Chondrocyte (in vitro differentiated cells): ENCODE measurements at places on chromosomes 11 and 22.

- DNase-seq, result no peak
Observed at GRCh38 chr11:504053-504993, 2.7 kb downstream of the RNH1 start.

DNA sequence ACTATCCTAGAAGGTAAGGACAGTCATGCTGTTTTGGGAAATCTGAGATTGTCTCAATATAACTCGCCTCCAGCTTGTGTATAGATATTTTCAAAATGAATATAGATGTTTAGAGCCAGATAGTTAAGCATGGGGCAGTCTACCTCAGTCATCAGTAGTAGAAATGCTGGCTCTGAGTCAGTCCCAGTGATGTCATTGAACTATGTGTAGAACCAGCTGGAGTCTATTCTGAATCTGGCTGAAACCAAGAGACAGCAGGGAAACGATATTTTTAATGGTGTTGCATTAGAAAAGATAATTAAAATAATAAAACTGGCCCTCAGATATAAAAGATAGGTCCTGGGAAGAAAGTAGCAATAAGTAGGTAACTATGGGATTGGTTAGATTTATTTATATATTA, 25.9 kb downstream of the PIWIL4 start:
- DNase-seq, result no peak

DNA sequence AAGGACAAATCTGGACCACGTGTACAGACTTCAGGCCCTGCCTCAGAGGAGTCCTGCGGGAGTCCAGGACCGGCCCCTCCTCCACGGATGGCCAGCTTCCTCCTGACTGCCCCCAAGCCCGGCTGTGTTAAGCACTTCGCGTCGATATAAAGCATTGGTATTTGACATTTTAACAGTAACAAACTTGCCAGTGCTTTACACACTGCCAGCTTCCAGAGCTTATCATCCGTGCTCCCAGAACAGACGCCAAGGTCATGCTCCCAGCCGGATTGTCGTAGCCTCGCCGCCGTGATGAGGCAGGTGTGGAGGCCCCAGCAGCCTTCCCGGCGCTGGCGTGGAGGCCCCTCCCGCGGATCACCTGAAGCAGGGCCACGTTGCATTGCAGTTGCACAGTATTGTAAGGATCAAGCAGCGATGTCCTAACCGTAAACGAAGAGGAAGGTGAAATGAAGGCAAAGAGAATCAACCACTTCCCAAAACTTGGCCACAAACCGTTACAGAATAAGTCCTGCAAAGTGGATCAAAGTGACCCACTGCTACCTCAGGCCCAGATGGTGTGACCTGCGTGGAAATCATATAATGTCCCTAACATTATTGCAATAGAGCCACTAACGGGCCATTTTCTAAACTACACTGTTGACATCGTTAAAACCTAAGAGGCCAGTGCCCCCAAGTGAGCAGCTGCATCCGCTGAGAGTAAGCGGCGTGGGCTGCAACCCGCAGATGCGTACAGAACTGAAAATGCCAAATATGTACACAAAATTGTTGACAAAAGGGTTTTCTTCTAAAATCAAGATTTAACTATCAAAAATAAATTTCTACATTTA, 51.6 kb downstream of the CERK start:
- DNase-seq, result no peak

DNA sequence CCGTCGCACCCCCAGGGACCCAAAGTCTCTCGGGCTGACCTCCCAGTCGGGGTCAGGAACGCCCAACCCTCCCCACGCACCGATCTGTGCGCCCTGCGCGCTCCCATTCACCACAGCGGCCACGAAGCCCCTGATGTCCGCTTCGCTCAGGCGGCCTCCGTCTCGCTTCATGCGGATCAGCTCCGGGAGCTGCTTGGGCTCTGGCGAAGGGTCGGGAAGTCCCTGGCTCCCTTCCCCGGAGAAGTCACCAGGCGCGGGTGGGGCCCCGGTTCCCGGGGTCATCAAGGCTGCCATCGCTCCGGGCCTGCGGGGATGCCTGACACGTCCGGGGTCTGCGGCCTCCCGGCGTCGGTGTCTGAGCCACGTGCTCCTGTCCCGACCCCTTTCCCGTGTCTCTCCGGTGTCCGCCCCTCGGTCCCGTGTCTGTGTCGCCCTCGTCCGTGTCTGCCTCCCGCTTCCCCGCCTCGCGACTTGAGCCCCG, 356 bp downstream of the TYMP start:
- peak; percentile 94 for DNase-seq

DNA sequence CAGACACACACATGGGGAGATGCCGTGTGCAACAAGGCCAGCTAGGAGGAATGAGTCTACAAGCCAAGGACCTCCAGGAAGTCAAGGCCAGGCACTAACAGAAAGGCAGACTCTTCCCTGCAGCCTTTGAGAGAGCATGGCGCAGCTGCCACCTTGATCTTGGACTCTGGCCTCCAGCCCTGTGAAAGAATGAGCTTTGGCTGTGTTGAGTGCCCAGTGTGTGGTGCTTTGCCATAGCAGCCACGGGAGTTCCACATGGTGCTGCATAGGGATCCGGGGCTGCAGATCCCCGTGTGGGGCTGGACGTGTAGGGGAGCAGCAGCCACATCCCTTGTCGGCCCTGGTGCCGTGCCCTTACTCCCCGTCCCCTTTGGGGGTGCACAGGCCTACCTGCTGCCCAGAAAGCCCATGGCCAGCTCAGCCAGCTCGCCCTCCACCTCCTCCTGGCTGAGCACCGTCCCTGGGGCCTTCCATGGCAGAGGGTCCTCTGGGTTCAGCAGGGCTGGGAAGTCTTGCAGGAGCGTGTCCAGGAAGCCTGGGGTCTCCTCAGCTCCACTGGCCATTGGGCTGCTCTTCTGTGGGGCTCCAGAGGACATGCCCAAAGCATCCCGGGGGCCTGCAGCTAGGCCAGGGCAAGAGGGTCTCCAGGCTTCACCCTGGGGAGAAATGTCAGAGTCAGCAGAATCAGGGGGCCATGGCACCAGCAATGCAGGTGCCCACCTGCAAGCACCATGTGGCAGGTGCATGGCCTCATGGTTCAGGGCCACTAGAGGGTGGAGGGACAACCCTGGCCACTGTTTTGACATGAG, 7.0 kb downstream of the PPM1F start:
- DNase-seq, result no peak

- no peak for DNase-seq
Observed at GRCh38 chr11:56013805-56014204, 13.6 kb upstream of the OR5AS1 start.

DNA sequence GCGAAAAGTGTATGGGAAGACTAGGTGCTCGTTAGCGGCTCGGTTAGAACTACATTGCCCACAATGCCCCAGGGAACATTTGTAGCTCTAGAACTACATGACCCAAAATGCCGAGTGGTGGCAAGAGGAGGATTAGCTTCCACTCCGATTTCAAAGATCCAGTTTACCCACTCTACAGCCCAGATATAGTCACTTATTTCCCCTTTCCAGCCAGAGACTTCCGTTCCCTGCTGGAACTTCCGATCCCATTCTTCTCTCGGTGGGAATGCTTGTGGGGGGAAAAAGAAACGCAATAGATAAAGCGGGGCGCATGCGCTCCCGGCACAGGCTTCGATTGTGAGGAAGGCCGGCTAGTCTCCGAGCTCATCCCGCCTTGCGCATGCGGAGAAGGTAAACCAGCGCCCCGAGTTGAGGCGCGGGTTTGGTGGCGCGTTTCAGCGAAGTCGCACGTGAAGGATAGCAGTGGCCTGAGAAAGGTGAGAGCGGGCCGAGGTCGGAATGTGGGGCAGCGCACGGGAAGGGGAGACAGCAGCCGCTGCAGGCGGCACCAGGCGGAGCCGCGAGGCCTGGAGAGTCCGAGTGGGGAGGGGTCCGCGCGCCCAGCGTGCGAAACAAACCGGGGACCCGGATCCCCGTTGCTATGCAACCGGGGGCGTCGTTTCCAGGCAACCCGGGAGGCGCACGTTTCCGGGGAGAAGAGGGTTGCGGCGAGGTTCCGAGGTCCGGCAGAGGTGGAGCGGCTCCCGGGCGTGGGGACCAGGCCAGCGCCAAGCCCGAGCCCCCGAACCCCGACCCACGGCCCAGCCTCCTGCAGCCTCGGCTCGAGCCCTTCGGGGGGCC, at the start of gene TMEM109:
TMEM109 (plus strand) TSS at position 366 of the 840 bp plus-strand sequence. CDS start 5,536 bp downstream, outside the sequence.
- no peak for DNase-seq

DNA sequence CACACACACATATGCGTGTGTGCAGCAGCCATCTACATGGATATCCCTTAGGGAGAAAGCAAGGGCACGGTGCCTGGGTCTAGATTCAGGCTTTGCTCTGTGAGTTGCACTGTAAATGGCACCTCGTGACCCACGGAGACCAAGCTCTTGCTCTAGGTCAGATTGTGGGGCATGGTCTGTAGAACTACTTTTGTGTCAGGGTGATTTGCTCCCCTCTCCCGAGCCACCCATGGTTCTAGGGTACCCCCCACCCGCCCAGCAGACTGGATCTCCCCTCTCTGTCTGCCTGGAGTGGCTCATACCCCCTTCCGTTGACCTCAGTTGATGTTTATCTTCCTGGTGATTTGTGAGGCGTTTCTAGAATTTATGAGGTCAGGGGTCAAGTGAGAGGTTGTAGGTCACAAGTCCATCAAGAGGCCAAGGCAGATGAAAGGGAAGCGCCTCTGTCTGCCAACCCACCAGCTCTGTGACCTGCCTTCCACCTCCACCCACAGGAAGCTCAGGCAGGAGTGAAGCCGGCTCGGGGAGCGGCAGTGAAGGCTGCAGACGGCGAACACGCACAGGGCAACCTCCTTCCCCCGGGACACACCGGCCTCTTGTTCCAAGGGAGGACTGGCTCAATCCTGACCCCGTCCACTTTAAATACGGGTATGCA, 76.2 kb upstream of the TTLL12 start:
- no peak for DNase-seq

DNA sequence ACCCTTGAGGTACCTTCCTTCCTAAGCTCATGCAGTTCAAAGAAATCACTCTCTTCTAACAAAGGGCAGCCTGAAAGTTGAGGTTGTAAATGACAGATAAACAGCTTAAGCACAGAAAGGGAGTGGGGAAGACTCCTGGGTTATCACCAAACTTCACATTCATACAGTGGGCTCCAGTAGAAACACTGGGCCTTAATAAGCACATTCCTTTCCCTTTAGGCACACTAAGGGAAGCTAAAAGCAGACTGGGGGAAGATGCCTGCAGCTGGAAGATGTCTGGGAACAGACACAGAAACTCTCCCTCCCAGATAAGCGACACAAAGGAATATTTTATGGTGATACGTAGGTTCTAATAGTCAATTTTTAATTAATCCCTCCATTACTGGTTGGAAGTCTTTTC, 350.3 kb upstream of the MPPED2 start:
- no peak for DNase-seq

DNA sequence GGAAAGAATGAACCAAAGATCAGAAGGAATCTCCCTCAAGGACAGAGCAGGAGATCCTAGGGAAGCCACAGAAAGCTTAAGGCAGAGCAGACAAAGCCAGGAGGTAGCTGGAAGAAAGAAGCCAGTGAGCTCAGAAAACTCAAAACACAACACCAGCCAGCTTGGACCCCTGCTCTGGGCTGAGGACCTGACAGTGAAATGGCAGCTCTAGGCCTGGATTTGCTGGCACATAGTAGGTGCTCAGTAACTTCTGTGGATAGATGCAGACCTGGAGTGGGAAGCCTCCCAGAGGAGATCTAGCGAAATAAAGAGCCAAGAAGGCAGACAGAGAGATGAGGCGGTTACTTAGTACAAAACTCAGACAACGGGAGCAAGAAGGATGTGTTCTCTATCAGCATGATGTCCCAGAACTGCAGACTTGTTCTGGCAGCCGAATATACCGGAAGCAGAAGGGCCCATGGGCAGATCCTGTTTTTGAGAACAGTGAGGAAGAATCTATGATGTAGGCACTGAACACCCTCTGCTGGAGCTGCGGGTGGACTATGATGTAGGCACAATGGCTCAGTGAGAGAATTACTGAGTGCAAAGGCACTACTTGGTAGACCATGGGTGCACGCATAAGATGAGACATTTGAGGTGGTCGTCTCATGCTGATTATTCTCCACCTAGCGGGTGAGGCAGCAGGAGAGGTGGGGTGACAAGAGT, 4.8 kb downstream of the ROBO4 start:
- DNase-seq, result no peak

DNA sequence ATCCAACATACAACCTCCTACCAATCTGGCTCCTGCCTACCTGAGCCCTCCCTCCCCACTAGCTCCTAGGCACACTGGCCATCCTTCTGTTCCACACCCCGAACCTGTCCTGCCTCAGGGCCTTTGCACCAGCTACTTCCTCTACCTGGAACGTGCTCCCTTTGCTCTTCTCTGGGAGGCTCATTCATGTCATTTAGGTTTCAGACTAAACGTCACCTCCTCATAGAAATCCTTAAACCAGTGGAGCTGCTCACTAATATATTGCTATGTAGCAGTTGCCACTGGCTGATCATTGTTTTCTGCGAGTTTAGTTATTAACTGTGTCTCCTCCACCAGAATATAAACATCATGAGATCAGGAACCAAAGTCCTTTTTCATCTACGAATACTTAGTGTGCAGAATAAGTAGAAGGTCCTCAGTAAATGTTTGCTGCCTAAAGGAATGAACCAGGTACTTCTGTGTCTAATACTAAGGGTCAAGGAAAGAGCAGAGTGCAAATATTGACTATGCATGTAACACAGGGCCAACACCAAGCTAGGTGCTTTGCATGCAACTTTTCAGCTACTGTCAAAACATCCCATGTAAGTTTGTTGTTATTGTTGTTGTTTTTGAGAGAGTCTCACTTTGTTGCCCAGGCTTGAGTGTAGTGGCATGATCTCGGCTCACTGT, 277.6 kb upstream of the SYN3 start:
- DNase-seq, result no peak
